ENCODE measurements at places on chromosomes 5 and 9.
A peak's percentile ranks its signal among the peaks of the same experiment; 100 is the strongest.

GRCh38 chr9:103530934-103531333, 535.8 kb downstream of the CYLC2 start:
- no peak for DNase-seq

GRCh38 chr9:6793203-6793602, 35.4 kb downstream of the KDM4C start:
- no peak for DNase-seq

DNA sequence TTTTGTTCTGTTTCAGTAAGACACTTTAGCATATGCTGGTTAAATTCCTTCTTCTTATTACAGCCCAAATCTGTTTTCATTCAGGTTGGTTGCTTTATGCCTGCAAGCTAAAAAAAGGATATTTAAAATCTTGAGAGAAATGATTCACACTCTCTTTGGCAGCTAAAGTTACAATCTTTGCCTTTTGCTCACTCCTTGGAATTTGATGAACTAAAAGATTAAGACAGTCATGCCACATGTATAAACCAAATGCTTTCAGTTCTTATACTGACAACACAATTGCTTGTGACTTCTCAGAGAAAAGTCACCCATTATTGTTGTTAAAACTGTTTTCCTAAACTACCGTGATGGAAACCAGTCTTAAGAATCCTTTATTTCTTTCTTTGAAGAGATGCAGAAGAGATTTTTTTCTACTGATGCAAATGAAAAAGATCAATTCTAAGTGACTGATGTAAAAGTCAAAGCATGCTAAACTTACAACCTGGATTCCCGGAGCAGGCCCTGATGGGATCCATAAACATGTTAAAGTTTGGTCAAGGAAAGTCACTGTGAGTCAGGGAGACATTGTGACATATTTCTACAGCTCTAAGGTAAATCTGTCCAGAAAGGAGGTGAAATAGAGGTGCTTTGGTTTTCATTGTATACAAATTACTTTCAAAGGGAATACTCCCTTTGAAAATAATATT, 144.2 kb upstream of the CDH10 start:
- DNase-seq = peak; percentile 93

GRCh38 chr5:5667136-5667554, 244.7 kb downstream of the ICE1 start:
- DNase-seq = no peak

DNA sequence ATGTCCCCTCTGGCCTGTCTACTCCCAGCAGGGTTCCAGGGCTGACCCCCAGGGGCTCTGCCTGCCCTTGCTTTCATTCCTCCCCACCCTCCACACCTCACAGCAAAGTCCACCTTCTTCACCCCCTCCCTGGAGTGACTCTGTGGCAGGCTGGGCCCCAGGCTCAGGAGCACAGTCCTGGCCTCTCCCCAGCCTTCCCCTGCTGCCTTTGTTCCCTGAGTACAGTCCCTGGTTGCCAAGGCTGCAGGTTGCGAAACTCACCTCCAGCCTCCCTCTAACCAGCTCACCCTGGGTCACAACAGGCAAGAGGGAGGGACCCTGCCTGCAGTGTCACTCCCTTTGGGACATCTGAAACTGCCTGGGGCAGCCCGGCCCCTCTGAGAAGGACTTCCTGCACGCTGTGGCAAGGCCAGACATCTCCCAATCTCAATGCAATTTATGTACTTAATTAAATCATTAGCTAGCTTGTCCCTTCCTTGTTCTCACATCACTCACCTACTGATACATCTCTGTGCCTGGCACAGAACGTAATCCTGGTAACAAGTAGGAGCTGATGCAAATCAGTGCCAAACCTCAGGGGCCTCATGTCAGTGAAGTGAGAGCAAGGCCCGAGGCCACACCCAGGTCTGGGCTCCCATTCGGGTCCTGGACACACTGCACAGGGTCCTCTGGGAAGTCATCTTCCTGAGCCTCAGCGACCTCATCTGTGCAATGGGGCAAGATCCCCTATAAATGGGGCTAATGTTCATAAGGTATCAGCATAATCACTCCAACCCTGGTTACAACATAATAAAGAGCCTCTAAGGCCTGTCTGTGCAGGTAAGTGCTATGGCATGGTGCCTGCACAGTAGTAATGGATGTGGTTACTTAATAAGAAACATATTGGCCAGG, 27.3 kb upstream of the TRIM14 start:
- no peak for DNase-seq

DNA sequence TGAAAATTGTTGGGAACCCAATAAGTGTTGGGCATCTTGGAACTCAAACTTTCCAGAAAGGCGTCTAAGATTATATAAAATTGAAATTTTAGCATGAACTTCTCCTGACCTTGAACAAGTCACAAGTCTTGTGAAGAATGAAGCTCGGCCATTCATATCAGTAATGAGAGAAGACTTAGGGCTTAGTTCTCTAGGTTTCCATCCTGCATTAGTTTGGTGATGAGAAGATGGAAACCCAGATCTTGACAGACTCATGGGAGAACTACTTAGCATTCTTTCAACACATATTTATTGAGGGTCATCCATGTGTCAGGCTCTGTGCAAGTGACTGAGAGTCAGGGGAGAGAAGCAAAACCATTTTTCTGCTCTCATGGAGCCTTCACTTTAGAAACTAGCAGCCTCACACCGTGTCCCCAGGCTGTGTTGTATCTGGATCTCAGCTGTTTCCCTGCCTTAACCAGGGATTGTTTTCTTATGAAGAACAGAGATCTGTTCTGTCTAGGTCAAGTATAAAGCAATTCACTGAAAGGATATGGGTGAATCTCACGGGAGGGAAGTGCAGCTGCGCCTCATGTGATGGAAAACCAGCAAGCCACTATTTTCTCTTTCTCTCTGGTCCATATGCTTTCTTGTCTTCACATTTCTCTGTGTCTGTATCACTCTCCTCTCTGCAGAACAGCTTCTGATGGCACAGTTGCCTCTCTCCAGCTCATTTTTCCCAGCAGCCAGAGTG, 3.4 kb downstream of the GARNL3 start:
- DNase-seq = no peak

- no peak for DNase-seq
Observed at GRCh38 chr5:171314728-171315385, 5.8 kb downstream of the TLX3 start.

DNA sequence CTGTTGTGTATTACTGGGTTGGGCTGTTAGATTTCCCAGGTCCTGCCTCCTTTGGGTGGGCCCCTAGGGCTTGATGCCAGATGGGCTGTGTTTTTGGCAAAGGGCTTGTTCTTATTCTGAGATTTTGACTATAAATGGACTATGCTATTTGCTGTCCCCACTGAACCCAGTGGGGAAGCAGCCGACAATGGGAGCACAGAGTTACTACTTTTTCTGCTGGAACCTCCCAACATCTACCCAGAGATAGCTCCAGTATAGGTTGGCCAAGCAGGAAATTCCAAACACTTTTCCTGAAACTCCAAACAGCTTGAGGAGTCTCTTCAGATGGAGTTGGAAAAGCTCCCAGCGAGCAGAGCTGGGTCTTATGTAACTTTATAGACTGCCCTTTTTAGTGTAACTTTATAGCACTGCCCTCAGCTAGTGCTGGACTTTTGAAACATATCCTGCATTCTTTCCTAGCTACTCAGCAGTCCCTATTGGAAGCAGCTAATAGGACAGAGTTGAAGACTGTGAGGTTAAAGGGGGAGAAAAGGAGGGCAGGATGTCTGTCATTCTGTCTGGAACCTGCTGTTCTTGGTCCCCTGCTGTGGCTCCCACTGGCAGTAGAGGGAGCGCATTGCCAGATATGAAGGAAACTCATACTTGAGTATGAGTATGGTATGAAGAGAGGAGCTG, 21.0 kb downstream of the RUSC2 start:
- DNase-seq = peak; percentile 97

- DNase-seq = no peak
Observed at GRCh38 chr9:93059715-93060578, 1.4 kb downstream of the SUSD3 start.

DNA sequence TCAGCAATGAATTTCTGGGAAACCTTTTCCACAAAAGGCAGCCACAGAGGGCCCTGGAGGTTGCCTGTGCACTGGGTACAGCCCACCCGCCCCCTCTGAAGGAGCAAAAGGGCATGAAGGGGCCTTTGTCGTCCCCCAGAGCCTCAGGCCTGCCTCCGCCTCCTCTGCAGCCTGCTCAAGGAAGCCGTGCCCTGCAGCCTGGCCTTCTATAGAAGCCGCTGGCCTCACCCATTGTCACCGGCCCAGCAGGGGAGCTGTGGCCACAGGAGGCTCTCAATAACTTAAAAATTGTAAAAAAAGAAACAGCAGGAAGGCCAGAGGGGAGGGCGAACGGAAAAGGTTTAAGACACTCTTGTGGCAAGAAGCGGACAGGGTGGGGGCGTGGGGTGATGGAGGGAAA, 213.3 kb downstream of the IRX2 start:
- DNase-seq = no peak

DNA sequence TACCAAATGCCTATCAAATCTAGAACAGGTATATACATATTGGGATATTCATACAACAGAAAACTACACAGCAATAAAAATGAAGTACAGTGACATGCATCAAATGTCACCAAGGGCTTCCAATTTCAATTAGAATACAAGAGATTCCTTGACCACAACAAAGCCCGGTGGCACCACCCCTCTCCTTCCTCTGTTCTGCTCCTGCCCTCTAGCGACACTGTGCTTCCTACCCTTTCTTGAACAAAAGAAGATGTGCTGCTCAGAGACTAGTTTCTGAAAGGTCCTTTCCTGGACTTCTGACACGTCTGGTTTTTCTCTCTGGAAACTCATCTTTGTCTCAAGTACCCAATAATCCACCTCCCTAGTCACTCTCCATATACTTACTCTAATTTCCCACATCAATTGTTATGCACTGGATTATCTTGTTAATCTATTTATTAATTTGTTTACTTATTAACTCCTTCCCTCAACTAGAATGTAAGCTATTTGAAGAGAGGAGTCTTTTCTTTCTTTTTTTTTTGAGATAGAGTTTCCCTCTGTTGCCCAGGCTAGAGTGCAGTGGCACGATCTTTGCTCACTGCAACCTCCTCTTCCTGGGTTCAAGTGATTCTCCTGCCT, 70.4 kb upstream of the CTSV start:
- no peak for DNase-seq

DNA sequence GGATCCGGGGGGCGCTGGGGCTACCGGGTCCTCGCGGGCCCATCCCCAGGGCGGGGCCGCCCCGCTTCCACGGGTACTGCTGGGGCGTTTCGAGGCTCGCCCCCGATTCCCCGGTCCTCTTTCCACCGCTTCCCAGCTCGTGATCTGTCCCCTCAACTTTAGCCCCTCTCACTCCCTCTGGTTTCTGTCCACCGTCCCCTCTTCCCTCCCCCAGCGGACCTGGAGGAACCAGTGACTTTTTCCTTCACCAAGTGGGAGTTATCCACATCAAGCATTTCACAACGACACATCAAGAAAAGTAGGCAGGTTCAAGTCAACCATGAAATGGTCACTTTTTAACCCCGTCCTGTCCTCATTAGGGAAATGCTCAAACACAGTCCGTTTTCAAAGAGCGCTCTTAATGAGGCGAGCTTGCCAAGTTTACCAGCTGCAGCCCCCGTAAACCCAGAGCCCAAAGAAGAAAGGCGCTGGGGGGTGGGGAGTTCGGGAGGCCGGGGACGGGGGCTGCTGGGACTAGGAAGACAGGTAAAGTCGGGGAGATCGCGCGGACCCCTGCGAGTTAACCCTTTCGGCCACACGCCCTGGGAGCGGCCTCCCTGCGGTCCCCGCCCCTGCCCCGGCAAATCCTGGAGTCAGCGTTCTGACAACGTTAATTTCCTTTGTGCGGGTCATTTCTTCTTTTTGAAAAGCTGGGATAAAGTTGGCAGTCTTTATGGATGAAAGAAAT, 2.1 kb upstream of the NFIB start:
- DNase-seq = no peak

- no peak for DNase-seq
Observed at GRCh38 chr9:108568093-108568492, 287.7 kb downstream of the ACTL7B start.

DNA sequence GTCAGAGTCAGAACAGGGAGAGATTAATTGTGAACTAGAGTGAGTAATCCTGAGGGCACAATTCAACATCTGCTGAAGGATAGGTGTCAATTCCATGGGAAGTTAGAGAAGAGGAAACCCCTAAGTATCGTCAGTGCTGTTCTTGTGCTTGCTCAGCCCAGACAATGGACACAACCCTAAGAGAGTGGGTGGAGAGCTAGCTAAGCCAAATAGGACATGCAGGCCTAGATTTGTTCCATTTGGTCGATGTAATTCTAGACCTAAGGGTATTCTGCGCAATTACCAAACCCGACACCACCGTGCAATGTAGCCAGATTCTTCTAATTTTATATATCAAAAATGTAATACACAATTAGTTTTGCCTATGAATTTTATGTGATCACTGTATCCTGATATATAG, 431.6 kb downstream of the SH3GL2 start:
- DNase-seq = no peak

- DNase-seq = no peak
Observed at GRCh38 chr5:102893942-102894341, 138.8 kb downstream of the PAM start.

Measured in HS-5 (cell line).